Fibroblast of lung (primary cell): ENCODE measurements at places on chromosomes 12 and 14. TPM values are rescaled to one million over a fixed set of nuclear protein-coding genes. Genes with fewer than 3 reads are reported as not detected.

The KRT4 gene
- under 0.01 TPM in 2 replicates for total RNA-seq

DNA sequence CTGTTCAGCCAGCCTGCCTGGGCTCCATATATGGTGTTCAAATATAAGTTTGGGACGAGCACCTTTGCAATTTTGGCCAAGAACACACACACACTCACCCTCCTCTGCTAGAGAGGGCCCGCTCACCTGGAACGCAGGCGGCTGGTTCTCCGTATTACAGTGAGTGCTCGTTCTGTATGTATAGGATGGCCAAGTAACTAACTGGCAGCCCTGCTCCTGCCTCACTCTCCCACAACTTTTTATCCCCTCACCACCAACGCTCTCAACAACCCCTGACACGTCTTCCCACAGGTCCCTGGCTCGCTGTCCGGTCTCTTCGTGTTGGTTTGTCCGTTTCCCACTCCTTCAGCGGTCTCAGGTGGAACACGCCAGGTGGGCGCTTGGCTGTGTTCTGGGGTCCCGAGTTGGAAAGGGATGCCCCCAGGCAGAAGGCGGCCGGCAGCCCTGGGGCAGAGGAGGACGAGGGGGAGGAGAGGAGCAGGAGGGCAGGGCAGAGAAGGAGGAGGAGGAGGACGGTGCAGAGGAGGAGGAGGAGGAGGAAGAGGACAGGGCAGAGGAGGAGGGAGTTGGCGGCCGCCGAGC, 398 bp upstream of the MSRB3 start:
- DNase-seq = no peak

GRCh38 chr12:88227263-88227662, 85.2 kb downstream of the TMTC3 start:
- DNase-seq = no peak

- no peak for DNase-seq
Measured at GRCh38 chr12:124648710-124649384, 81.4 kb upstream of the NCOR2 start.

The RPGRIP1 gene
- under 0.01 TPM in 1 of 2 replicates, not detected in the other for total RNA-seq

DNA sequence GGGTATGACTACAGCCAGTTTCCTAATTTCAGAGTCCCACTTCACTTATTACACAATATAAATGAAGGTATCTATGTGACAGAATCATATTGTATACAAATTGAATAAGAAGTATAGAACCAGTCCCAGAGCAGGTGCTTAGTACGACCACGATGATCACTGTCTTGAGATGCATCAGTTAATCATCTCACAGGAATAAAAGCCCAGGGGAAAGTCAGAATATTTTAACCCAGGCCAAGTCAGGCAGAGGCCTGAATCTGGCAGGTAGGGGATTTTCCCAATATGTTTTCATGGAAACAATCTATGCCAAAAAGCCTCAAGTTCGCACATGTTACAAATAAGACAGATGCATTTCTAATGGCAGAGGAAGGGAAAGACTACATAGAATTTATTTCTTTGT, 758.4 kb downstream of the BCL11B start:
- no peak for DNase-seq

GRCh38 chr14:101033006-101033405, 129.5 kb upstream of the RTL1 start:
- DNase-seq = no peak

GRCh38 chr14:87013583-87013982, 979.4 kb downstream of the GALC start:
- peak; percentile 86 for DNase-seq

- no peak for DNase-seq
Measured at GRCh38 chr14:74083784-74084276, 423 bp downstream of the ALDH6A1 start.

DNA sequence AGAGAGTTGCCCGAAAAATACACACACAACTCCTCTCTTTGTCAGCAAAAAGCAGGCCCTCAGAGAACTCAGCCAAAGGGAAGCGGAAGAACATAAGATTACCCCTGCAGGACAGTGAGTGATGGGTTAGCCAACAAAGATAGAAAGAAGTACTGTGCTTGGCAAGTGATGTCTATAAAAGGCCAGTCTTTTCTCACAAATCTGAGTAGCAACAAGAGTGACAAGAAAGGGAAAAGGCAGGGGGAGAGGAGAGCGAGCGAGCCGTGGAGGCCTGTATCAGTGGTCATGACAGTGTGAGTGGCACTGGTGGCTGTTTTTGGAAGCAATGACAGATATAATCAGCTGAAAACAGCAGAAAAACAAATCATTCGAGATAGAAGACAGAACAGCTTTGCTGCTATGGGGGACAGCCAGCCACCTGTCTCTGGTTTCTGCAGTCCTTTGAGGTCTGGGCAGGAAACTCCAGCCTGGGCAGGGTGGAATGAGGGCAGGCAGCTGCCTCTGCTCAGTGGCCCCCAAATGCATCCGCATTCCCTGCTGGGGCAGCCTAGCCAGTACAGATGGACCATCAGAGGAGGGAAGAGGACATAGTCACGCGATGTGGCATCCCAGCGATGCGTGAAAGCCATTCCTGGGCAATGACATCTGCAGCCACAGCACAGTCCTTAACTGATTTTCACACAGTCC, 74.7 kb downstream of the TRIM9 start:
- DNase-seq = peak; percentile 81

DNA sequence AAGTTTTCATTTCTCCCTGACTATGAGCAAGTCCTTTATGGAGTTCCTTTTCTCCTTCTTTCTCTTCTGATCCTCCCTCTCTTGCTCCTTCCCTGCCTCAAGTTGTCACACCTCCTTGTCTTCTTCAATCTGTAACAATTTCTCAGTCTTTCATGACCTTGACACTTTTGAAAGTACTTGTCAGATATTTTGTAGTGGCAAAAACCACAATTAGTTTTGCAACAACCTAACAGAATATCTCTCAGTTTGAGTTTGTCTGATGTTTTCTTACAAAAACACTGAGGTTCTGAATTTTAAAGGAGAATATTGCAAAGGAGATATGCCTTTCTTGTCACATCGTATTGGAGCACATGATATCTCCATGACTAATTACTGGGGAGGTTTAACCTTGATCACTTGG, 4.1 kb upstream of the CRADD start:
- DNase-seq = no peak
